Memory B cell (primary cell): ENCODE measurements at places on chromosomes 3 and 15.

DNA sequence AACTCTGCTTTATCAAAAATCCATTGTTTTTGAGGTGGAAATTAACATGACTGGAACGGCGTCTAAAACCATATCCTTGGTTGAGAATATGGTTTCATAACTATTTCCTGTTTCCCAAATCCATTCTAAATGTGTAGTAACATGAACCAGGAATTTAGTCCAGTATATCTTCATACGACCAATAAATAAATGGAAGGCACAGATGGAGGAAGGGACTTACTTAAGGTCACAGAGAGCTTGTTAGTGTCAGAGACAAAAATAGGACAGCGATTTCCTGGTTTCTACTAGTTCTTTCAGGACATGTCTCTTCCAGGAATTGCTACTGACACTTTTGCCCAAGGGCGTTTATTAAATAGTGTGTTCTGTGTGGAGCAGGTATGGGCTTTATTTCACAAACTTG lies 41.2 kb downstream of the HES1 start:
- no peak overlapping the region for H3K27ac ChIP-seq
- peaks cover under 1% of the 10 kb centered on the region for H3K4me1 ChIP-seq
- H3K27me3 ChIP-seq: peaks cover 11% of the 10 kb centered on the region
- no peaks in the 10 kb centered on the region for H3K36me3 ChIP-seq
- DNase-seq: no peak
- no peak overlapping the region for H3K4me3 ChIP-seq

DNA sequence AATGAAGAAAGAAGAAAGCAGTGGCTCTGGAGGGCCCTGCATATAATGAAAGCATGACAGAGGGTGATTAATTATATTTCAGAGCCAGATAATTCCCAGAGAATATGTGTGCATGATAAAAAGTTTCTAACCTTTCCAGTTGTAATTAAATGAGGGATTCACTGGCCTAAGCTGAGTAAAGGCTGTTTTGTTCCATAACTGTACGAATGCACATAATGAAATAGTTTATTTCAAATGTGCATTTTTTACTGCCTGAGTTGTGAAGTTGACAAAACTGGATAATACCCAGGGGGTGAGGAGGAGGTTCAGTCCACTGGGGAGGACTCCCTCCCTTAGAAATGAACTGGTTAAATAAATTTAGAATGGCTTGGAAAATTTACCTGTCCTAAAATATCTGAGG lies 616.4 kb downstream of the TAFA4 start:
- H3K27ac ChIP-seq: no peak overlapping the region
- no peaks in the 10 kb centered on the region for H3K4me1 ChIP-seq
- H3K27me3 ChIP-seq: no peaks in the 10 kb centered on the region
- no peaks in the 10 kb centered on the region for H3K36me3 ChIP-seq
- no peak for DNase-seq

DNA sequence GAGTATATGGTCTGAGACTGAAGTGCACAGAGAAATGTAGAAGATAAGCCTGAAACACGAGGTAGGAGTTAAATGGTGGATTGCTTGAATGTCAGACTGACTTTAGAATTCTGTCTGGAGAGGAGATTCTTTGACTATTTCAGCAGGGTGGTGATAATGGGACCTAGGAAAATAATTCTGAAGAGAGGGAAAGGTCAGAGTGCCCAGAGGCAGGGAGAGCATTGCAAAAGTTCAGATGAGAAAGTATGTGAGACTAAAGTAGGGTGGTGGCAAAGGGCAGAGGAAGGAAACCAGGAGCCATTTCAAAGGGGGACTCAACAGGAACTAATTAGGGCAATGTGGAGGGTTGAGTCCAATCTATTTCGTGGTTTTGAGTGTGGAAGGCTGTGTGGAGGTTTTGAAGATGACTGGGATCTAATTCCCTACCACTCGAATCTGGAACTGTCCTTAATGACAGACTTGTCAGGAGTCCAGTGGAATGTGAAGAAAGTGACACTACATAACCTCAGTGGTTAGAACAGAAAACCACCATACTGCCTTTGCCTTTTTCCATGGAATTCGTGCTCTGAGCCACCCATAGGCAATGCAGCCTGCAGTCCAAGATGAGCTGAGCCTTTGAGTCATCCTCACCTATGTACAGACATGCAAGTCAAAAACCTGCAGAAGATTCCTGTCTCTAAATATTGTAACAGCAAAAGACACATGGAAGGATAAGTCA lies 16.1 kb downstream of the CPOX start:
- no peaks in the 10 kb centered on the region for H3K27me3 ChIP-seq
- DNase-seq: no peak
- no peak overlapping the region for H3K4me3 ChIP-seq
- peaks cover 23% of the 10 kb centered on the region for H3K36me3 ChIP-seq
- H3K27ac ChIP-seq: peak overlapping the region; percentile 43

DNA sequence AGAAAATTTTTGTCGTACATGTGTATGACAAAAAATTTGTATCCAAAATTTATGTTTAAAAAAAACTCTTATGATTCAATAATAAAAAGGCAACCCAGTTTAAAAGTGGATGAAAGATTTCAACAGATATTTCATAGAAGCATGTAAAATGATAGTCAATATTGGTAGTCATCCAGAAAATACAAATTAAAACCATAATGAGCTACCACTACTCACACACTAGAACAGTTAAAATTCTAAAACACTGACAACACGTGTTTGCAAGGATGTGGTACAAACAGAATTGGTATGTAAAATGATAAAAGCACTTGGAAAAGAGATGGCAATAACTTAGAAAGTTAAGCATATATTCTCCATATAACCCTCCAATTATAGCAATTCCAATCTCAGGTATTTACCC lies 303.0 kb upstream of the NR2F2 start:
- no peak overlapping the region for H3K4me3 ChIP-seq
- DNase-seq: no peak
- H3K27me3 ChIP-seq: no peaks in the 10 kb centered on the region
- H3K36me3 ChIP-seq: no peaks in the 10 kb centered on the region
- no peaks in the 10 kb centered on the region for H3K4me1 ChIP-seq

DNA sequence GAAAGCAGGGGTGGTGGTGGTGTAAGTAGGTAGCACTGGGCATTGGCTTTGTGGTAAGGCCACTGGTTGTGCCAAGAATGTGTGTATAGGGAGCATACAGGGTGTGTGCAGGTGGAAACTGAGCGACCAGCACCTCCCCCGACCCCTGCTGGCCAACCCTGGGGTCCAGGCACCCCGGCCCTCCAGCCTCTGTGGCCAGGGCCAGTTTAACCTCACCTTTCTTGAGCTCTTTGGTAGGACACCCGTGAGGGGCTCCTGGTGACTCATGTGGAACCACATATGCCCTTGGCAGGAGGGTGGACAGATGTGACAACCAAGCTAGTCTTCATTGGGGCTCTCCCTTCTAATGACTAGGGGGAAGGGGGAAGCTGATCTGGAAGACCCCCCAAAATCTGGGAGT lies 19.5 kb downstream of the SHF start:
- peaks cover 16% of the 10 kb centered on the region for H3K4me1 ChIP-seq
- no peaks in the 10 kb centered on the region for H3K27me3 ChIP-seq
- H3K36me3 ChIP-seq: no peaks in the 10 kb centered on the region
- no peak overlapping the region for H3K4me3 ChIP-seq
- H3K27ac ChIP-seq: no peak overlapping the region

- H3K4me3 ChIP-seq: peak overlapping the region; percentile 87
- peaks cover 17% of the 10 kb centered on the region for H3K4me1 ChIP-seq
- peaks cover 6% of the 10 kb centered on the region for H3K27me3 ChIP-seq
These were observed 627 bp upstream of the FAM131A start for GRCh38 chr3:184336547-184337398.
